Subcutaneous adipose tissue (tissue), 4 donors: ENCODE measurements at places on chromosomes 3 and 15. TPM values are rescaled to one million over a fixed set of nuclear protein-coding genes. Genes with fewer than 3 reads are reported as not detected.

The WDR93 gene
- 0.85 TPM for total RNA-seq

The IFT80 gene
- total RNA-seq = 21.5 TPM

The SLC2A2 gene
- total RNA-seq = not detected

The SAMMSON gene
- total RNA-seq = 0.34 TPM

The CISH gene
- 3.5 TPM for total RNA-seq
